GM10248 (cell line): ENCODE measurements at places on chromosomes 4 and X.

DNA sequence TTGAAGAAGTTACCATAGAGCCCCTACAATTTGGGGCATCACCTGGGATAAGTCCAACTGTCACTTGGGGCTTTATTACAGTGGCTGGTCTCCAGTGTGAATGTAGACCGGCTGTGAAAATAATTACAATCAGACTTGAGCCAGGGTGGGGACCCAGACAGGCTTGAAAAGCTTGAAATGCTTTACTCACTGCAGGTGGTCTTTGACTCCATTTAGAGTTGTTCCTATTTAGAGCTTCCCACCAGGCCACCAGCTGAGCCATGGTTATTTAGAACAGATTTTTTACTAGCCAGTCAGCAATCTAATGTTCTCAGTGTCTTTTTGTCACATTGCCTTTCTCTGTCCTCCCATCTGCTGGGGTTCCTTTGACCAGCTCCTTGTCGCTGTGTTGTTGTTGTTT is 5.7 kb downstream of the ARHGAP10 start:
- DNase-seq, result no peak

DNA sequence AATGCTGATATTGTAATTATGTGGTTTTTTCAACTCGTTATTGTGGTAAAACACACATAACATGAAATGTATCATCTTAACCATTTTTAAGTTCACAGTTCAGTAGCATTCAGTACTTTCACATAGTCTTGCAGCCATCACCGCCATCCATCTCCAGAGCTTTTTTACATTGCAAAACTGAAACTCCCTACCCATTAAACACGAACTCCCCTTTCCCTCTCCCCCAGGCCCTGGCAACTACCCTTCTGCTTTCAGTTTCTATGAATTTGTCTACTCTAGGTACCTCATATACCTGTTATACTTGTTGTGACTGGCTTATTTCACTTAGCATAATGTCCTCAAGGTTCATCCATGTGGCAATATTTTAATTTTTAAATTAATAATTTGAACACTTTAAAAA is 380.6 kb downstream of the MAPK10 start:
- DNase-seq, result no peak

- no peak for DNase-seq
These were observed 73.9 kb downstream of the FAT4 start for GRCh38 chr4:125388613-125389012.

DNA sequence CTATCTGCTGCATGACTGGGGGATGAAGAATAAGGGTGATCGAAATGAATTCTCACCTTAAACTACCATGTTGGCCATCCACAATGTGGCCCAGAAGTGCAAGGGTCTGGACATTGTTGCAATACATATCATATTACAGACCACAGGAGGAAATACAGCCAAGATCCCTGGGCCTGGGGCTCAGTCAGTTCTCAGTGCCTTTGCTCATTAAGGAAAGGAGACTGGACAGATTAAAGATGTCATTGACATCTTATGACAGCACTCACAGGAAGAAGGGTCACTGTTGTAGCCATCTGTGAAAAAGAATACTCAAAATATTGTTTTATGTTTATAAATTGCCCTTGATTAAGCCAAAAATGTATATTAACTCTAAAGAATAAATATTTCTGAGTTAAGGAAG is 1345.2 kb downstream of the FSTL5 start:
- no peak for DNase-seq
